ENCODE measurements at places on chromosomes 4 and X. TPM values are rescaled to one million over a fixed set of nuclear protein-coding genes. Genes with fewer than 3 reads are reported as not detected.

Gene MPP1
- 29.5 TPM for total RNA-seq

Gene CLIC2
- 5.0 TPM for total RNA-seq

GRCh38 chrX:29721152-29721551 is 494.2 kb upstream of the MAGEB2 start:
- no peak for DNase-seq

DNA sequence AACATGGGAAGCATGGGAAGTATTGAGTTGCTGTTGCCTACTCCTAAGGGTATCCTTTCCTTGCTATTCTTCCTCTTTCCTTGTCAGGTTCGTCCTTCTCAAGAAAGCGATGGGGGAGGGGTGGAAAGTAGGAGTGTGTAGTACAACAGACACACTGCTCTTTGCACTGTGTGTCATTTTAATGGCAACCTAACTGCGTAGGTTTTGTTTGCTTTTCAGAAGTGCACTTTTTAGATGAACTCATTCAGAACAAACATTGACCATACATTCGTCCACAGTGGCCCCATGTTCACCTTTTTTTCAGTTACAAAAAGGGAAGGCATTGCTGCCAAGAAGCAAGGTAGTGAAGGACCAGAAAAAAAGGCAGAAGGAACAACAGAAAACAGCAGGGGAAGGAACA is 10.2 kb upstream of the YIPF6 start:
- DNase-seq, result no peak

DNA sequence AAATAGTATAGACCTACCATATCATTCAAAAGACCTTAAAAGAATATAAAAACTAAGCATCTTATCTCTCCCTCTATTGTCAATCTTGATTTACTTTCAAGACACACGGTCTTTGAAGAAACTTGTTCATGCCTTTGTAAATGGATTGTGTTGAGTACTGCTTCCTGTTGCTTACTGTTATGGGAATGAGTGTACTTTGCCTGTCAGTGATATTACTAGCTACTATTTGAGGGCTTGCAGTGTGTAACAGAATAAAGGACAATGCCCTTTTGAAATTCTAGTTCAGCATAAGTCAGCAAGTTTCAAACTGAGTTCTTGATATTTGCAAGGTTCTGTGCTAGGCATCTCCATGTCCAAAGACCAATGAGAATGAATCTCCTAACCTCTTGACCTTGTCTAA is 36.0 kb downstream of the CDKL5 start:
- DNase-seq, result no peak

DNA sequence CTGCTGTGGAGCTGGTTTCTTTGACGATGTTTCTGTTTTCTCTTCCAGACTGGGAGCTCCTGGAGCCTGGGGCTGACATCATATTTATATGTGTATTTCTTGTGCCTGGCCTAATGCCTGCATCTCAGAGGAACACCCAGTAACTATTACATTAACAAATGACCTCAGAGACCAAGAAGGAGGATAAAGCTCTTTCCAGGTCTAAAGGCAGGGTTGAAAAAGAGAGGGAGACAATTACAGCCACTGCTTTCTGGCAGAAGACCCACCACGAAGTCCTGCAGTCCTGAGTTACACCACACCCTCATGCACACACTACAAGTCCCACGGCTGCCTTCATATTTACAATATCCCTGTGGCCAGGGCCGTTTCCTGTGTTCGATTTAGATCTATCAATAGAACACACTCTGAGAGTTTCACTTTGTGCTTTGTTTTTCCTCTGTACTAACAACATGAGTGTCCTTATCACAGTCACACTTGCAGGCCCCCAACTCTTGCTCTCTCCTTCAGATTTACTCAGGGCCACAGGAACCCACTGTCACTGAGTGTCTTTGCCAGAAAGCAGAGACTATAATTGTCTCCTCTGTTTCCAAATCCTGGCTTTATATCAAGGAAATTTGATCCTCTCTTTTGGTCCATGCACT is 535.5 kb downstream of the MID1IP1 start:
- DNase-seq, result peak; percentile 31

- DNase-seq, result no peak
Measured at GRCh38 chrX:126825566-126826193, 6.2 kb downstream of the PRR32 start.

- DNase-seq, result no peak
Measured at GRCh38 chrX:136806891-136807410, 26.2 kb upstream of the ARHGEF6 start.

- no peak for DNase-seq
Measured at GRCh38 chr4:55218041-55218440, 92.6 kb upstream of the KDR start.

- DNase-seq, result no peak
Measured at GRCh38 chr4:12487000-12487399, 997.1 kb downstream of the RAB28 start.

- no peak for DNase-seq
Measured at GRCh38 chrX:133810925-133811324, 174.5 kb downstream of the GPC3 start.

DNA sequence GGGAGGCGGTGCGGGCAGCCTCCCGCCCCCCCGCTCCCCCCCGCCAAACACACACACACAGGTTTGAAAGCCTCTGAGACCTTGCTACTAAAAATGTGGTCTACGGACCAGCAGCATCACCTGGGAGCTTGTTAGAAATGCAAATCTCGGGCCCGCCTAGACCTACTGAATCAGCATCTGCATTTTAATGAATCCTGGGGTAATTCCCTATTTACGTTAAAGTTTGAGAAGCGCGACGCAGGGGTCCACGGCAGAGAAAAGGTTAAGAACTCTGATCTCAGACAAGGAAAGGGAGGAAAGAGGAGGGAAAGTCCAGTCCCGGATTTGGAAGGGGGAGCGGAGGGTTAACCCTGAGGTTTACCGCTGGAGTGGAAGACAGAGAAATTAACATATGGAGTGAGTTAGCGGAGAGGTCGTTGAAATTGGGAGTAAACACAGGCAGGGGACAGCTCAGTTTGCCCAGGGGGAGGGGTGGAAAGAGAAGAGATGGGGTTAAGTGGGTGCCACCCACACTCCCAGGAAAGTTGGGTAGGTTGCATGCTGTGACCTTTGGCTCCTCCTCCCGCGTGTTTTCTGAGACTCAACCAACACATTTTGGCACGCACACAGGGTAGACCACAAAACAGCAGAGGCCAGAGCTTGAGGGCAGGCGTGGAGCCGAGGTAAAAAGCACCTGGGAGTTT is 483.6 kb downstream of the BCOR start:
- peak; percentile 86 for DNase-seq

GRCh38 chr4:132763465-132763864 is 385.6 kb upstream of the PCDH10 start:
- DNase-seq, result no peak

- no peak for DNase-seq
Measured at GRCh38 chr4:102492531-102493241, 8.5 kb upstream of the NFKB1 start.

- DNase-seq, result no peak
Measured at GRCh38 chr4:136302566-136302965, 1229.7 kb downstream of the PCDH18 start.

GRCh38 chrX:25663701-25664100 is 474.4 kb upstream of the MAGEB18 start:
- no peak for DNase-seq

DNA sequence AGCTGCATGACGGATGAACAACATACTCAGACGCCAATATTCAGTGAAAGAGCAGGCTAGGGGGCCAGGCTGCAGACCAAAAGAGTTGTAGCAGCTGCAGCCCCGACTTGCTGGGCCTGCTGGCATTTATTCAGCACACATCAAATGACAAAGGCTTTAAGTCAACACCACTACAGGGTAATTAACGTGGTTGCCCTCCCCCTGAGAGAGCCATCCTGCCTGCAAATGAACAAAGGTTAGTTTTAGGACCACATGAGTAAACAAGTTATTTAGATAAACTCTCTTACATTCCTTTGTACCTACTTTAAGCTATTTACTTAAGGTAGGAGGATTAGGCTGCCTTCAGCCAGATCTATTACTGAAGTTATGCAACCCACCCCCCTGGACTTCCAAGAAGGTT is 1329.1 kb downstream of the PCDH18 start:
- no peak for DNase-seq

DNA sequence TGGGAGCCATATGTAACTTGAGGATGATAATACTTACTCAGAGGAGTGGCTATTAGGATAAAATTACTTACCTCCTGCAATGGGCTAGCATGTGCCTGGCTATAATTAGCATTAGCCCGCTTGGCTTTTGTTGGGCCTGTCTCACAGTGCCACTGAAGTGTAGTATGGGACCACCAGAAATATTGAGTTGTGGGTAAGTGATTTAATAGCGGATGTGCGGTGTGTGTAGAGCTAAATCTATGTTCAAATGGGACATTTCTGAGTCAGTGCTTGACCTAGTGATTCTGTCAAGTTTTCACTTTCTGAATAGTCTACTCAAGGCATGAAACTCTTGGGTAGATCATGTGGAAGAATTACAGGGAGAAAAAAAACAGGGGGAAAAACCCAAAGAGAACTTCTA is 3.5 kb upstream of the CLNK start:
- no peak for DNase-seq

Measured in activated T-cell treated with anti-CD3 and anti-CD28 coated beads, Interleukin-2, amount 50 U/mL, for 72 hours (primary cell).